Stimulated activated CD8-positive, alpha-beta memory T cell treated with anti-CD3 and anti-CD28 coated beads, Interleukin-4, amount 100 ng/mL, for 48 hours (primary cell): ENCODE measurements at places on chromosomes 7 and 10.

- no peak for DNase-seq
These were observed 44.3 kb upstream of the PRKCQ start for GRCh38 chr10:6624392-6624791.

DNA sequence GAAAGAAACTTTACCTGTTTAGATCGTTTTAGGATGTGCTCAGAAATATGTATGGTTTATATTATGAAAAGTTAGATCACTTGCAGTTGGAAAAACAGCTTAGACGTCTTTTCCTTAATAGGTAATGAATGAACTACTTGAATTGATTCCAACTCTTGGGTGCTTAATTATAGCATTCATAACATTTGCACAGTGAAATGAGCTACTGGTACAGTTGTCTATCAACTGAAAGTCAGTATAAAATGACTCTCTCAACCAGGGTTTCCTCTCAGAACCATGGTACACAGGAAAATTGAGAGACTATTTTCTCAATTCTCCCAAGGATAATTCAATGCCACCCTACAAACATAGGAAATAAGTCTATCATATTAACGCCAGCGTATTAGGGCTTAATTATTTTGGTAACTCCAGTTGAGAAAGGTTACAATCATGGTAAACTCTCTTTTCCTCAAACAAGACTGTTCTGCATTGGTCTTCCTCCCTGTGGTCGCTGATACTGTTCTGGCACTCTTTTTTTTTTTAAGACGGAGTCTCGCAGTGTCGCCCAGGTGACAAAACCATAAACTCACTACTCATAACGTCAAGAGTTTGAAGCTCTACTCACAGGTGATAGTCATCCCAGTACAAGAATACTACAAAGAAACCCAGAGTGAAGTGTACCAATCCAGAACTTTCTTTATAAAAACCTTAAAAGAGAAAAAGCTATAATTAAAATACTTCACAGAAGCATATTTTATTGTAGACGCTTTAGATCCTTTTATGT, 2.0 kb downstream of the ANLN start:
- DNase-seq = no peak

GRCh38 chr7:52639126-52639525, 396.3 kb upstream of the POM121L12 start:
- DNase-seq = no peak

DNA sequence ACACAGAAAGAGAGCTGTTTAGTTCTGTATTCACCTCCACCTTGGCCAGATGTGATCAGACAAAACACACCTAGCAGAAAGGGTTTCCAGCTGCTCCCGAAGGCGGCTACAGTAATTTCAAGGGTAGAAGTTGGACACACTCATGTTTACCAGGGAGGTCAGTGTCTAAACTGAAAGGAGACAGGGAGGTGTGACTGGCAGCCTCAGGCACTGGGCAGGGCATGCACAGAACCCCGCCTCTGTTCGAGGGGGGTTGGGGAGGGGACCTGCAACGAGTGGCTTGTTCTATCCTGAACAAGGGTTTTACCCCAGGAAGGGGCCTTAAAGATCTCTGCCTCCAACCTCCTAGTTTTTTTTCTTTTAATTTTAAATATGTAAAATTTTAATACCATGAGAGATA, 49.6 kb downstream of the BPGM start:
- DNase-seq = no peak

GRCh38 chr7:14207138-14207537, 217.7 kb upstream of the ETV1 start:
- DNase-seq = no peak

- no peak for DNase-seq
These were observed 5.0 kb upstream of the ZNF518A start for GRCh38 chr10:96125142-96125515.

DNA sequence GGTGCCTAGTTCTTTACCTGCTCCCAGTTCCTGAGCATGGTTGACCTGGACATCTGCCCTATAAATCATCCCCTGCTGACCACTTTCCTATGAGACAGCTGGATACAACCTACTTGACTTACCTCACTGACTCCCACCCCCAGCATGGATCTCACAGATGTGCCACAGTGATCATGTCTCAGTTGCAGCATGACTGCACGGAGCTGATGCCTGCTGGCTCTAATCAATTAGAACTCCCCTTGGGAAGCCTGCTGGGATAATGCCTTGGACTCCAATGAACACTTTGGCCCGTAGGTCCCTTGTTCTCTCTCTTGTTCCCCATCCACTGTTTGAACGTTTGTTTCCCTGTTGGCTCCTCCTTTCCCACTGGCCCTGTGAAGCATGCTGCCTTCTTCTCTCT, 271.2 kb upstream of the IGFBP3 start:
- DNase-seq = no peak

DNA sequence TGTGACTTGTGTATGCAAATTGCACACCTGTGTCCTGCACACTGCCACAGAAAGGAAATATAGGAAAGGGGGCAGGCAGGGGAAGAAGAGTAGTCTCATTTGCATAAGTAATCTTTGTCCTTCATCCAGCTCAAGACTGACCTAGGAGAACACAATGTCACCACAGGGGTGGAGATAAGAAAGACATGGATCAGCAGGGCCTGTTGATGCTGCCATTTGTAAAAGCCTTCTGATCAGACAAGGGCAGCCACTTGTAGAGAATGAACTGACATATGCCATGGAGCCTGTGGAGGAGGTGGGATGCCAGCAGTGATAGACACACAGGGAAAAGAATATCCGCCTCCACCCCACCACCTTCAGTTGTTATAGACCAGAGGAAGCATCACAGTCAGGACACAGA, 528.9 kb downstream of the HTR7 start:
- no peak for DNase-seq

- DNase-seq = no peak
These were observed 26.7 kb downstream of the ELMO1 start for GRCh38 chr7:37421861-37422500.

DNA sequence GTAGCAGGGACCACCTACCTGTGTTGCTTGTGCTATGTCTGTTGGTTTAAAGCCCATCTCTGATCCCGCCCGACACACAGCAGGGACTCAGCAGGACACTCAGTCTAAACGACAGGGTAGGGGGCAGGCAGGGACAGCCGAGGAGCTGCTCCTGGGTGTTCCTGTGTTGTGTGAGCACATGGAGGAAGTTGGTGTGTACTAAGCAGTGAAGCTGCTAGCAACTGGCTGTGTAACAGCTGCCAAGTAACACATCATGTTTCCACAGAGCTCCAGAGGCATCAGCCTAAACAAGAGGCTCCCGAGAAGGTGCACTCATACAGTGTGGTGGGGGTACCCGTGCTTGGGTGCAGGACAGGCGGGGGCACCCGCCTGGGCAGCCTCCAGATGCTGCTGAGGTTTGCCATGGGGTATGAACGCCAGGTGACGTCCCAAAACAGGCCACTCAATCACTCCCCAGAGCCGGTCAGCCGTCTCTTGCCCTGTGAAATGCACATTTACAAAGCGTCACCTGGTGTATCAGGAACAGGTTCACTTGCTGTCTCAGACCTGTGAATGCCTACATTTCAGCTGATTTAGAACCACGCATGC, 59.6 kb downstream of the PTPRN2 start:
- no peak for DNase-seq

DNA sequence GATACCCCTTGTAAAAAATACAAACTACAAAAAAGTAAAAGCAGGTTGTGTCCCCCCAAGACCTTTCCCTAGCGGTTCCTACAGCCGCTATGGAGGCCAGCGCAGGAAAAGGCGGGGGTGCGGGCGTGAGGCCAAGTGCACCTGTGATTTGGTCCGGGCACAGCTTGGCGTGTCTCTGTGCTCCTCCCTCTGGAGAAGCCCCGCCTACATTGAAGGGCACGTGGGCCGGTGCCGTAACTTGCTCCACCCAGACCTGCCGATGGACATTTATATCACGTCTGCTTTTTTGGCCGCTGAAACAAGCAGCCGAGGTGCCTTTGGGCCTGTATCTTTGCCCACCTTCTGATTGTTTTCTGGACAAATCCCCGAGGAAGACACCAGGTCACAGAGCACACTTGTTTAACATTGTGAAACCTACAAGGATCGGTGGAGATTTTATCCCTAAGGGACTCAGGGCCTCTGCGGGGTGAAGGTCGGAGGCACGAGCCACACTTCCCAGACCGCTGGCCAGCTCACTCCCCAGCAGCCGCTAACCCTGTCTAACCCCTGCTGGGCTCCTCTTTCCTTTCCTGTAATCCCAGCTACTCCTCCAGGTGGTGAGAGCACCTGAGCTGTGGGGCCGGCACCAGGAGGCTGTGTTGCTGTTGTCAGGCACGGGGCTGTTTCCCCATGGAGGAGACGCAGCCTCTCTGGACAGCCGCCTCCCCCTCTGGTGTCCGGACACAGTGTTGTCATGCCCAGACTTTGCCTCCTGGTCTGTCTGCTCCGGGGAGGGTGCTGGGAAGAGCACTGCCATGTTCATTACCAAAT, 18.8 kb upstream of the INPP5A start:
- no peak for DNase-seq

DNA sequence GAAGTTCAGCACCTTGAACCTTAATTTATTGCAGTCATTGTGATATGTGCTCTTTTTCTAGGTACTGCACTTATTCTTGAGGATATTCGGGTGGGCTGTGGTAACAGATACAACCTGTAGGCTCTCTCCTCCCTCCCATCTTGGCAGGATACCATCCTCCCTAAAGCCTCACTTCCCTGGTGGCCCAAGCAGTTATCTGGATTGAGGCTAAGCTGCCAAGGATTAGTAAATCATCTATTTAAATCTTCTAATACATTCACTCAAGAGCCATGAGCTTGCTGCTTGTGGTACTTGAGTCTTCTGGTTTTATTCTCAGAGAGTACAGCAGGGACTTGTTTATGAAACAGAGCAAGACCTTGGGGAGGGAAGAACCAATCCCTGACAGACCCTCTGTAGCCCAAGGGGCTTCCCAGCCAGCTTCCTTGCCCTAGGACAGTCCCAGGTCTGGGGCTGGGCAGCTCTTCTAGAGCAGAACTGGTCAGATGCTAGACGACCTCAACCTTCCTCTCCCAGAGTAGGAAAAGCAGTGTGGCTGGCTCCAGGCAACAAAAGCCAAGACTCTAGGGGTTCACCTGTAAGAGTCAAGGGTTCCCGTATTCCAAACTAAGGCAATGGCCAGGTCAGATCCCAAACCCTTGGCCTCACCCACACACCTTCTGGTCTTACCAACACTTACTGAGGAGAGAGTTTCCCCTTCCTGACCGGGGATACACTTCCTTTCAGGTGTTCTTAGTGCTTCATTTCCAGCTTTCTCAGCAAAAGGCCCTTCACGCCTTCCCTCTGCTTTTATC, 21.3 kb downstream of the WNT8B start:
- no peak for DNase-seq

GRCh38 chr10:79078367-79079053, 9.7 kb downstream of the ZMIZ1 start:
- DNase-seq = no peak

- DNase-seq = no peak
These were observed 330.0 kb downstream of the RNLS start for GRCh38 chr10:88253128-88253527.

GRCh38 chr10:121369616-121370015, 228.6 kb downstream of the FGFR2 start:
- no peak for DNase-seq

DNA sequence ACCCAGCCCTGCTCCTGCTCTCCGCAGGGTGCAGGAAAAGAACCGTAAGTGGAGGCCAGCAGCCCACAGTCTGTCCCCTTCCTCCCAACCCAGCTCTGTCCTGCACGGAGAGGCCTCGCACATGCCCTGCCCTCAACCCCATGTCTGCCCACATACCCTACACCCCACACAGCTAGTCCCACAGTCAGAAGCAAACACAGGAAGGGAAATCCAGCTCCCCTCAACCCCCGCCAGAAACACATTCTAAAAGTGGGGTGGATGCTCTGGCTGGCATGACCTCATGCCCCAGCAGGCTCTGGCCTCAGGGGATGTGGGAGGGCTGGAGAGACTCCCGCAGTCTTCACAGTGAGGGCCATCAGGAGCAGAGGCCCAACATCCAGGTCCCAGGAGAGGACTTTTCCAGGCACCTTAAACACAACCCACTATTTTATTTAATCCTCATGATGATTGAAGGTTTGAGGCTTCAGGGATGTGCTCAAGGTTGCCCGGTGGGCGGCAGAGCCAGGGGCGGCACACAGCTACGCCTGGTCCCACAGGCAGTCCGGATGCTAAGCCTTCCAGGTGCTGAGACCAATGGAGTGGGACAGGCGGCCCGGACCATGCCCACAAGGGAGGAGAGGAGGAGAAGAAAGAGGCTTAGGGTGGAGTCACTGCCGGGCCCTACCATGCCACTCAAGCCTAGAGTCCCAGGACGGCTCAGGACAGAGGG, 29.9 kb downstream of the CALML5 start:
- no peak for DNase-seq

- DNase-seq = peak; percentile 93
These were observed 142.5 kb upstream of the TCERG1L start for GRCh38 chr10:131453721-131454634.

DNA sequence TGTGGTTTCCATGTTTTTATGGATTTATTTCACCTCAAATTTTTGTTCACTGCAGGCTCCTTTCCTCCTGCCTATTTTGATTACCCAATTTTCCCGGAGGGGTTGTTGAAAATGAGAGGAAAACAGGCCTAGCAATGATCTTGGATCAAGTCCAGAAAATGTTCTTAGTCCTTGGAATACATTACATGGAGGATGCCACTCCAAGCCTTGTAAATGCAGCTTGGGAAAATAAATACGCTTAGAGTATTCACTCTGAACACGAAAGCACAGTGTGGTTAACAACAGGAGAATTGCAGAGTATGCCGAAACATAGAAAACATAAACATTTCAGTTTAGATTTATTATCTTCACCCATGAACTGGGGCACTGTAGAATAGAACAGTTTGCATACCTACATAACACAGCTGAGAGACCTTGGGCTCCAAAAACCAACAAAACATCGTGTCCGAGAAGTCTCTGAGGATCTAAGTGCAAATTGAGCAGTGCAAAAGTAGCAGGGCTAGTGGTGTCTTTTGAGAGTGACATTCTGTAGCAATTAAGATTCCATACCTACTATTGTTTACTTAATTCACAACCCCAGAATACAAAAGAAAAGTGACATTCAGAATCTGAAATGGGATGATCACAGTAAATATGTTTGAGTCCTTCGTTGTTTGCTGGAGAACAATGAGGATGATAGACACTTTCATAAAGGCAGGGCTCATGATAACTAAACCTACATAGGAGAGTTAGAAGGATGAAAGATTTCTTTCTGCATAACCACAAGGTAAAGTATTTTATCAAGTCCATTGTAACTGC, 7.6 kb upstream of the CD36 start:
- no peak for DNase-seq
